ENCODE measurements at places on chromosomes 16 and 17.

DNA sequence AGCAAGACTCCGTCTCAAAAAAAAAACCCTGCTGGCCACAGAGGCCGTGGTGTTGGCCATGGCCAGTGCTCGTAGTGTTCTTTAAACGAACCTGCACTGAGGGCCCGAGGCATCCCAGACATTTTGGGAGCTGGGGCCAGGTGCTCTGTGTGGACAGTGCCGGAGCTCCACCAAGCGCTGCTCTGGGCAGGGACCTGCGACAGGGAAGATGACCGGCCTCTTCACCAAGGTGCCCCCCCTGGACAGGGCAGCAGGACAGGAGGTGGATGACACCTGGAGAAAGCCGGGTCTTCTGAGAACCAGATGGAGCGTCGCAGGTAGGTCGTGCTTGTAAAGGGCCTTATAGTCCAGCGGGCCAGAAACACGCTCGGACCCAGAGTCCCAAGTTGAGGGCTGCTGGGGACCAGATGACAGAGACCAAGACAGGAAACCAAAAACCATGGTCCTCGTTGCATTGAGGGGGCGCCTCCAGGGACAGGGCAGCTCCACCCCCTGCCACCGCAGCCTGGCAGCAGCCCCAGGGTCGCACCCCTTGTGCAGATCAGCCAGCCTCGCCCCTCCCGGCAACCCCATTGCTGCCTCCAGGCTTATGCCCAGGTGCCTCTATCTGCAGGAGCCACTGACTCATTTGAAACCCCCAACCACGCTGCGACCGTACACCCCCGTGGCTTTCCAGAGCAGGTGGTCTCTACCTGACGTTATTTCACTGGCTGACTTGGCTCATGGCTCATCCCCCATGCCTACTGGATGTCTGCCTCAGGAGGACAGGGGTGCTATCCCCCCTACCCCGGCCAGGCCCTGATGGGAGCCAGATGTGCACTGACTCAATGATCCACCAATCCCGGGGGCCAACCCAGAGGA is 4.2 kb upstream of the NTN3 start:
- no peak for DNase-seq

DNA sequence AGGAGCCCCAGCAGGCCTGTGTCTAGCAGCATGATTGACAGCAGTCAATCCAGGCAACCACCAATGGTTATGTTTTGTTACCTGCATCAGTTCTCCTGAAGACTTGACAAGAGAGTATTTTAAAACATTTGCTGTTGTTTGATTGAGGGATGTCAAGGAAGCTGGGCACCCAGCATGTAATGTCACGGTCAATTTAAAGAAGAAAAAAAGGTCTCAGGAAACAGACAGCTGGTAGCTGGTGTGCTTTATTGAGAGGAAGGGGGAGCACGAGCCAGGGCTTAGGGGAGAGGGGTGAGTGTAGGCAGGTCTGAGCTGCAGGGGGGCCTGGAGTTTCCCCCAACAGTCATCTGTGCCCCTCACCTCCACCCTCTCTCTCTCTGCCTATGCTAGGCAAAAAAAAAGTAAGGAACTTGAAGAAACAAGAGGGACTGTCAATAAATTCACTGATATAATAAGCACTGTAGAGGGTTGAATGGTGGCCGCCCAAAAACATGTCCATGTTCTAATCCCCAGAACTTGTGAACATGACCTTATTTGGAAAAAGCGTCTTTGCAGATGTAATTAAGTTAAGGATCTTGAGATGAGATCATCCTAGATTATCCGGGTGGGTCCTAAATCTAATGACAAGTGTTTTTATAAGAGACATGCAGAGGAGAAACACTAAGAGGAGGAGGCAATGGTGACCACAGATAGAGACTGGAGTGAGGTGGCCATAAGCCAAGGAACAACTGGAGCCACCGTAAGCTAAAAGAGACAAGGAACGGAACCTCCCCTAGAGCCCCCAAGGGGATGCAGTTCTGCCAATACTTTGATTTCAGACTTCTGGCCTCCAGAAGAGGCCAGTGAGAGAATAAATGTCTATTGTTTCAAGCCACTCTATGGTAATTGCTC is 14.5 kb downstream of the TSPOAP1 start:
- DNase-seq: no peak

DNA sequence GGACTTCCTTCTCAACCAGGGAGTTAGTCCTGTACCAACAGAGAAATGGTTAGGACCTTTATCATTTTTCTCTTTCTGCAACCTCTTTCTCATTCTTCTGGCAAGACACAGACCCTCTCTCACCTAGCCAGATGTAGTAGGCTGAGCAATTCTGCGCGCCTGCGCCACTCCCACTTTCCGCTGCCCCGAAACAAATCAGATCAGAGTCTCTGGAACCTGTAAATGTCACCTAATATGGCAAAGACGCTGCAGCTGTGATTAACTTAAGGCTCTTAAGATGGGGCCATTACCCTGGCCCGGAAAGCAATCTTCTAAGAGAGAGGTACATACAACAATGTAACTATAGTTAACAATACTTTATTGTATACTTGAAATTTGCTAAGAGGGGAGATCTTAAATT is 94.3 kb upstream of the ASIC2 start:
- no peak for DNase-seq

- DNase-seq: peak; percentile 51
Measured at GRCh38 chr17:63700528-63701455, 867 bp upstream of the LIMD2 start.

- no peak for DNase-seq
Measured at GRCh38 chr17:48738424-48738802, 9.9 kb upstream of the HOXB13 start.

GRCh38 chr17:76501827-76502307 is 644 bp upstream of the RHBDF2 start:
- no peak for DNase-seq

- no peak for DNase-seq
Measured at GRCh38 chr16:1781254-1781653, 1.1 kb downstream of the SPSB3 start.

GRCh38 chr16:56136256-56136655 is 55.0 kb upstream of the GNAO1 start:
- DNase-seq: no peak

- no peak for DNase-seq
Measured at GRCh38 chr16:17365211-17365541, 105.6 kb downstream of the XYLT1 start.

GRCh38 chr16:18933501-18933900 is 7.3 kb upstream of the SMG1 start:
- no peak for DNase-seq

GRCh38 chr17:61452301-61453290 is at the start of gene TBX4:
TSS of gene TBX4 (plus strand) at chr17:61452422. CDS start at chr17:61456491, 4,069 bp downstream.
- no peak for DNase-seq

DNA sequence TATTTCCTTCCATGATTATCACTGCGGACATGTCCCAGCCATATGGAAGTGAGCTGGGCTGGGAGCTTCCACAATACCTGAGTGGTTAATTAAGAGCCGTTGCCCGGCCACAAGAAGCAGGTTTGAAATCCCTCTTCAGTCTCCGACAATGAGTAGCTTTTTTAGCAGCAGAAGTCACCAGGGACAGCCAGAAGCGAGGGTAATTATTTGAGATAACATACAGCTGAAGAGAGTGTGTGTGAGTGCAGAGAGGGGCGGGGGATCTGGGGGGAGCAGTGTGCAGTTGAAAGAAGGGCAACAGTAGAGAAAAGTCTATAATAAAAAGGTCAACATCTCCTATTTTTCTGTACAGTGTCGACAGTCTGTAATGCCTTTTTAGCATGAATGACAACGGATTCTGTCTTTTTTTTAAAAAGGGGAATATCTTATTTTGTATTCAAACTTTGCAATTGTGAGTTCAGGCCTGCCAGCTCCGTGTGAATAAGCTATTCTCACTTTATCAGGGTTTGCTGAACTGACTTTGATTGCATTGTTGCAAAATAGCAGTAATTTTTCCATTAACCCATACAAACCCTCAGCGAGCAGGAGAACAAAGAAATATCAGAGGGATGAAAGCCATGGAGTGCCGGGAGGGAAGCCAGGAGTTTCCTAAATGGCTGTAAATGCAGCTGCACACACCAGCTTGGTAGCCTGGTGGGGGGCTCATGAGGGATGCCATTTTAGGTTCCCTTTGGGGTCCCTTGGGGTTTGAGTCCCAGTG is 220.3 kb upstream of the IRX3 start:
- no peak for DNase-seq

GRCh38 chr17:78332991-78333390 is 26.9 kb downstream of the SOCS3 start:
- DNase-seq: no peak

DNA sequence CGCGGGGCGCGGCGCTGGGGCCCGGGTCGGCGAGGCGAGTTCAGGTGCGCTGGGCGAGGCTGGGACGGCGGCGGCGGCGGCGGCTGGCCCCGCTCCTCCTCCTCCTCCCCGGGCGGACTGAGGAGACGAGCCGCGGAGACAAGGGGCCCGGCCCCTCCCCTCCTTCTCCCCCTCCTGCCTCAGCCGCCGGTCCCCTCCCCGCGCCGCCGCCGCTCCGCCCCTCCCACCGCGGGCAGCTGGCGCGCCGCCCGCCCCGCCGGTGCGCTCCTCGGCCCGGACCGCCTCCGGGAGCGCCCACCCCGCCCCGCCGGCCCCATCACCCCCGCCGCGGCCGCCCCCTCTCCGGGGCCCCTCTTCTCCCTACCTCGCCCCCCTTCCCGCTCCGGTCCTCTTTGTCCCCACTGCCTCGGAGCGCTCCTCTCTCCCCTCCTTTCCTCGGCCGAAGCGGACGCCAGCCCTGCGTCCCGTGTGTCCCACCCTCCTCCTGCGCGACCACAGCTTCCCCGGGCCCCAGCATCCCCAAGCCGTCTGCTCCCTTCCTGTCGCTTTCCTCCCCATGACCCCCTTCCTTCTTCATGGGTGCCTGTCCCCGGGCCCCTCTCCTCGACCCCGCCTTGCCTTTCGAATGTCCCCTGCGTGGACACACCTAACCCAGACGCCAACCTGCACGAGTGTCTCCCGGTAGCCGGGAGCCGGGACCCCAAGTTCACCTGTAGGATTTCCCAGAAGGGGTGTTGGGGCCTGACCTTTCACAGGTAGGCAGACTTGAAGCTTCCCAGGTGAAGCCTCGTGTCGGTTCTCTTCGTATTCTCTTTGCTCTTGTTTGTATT is at the start of gene TOX3:
Gene TOX3 (minus strand): TSS at position 140 of the 830 bp plus-strand sequence. CDS start 420 bp downstream, outside the sequence.
- DNase-seq: no peak

DNA sequence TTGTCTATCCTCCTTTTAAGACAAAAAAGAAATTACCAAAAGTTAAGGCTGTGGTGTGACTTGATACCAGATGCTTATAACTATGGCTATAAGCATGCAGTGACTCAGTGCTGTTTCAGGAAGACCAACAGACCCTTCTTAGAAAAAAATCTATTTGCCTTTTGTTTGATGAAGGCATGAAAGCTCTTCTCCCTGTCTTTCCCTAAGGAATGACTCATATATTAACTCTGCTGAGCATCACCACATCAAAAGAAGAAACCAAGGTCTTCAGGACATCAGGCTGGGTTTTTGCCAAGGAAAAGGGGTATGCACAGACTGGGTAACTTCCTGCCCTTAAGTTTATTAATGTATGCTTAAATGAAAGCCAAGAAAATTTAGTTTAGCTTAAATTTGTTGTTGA is 47.1 kb downstream of the VMP1 start:
- DNase-seq: no peak

GRCh38 chr16:7338826-7339225 is 6.2 kb downstream of the RBFOX1 start:
- no peak for DNase-seq

GRCh38 chr16:2842340-2843000 is 12.4 kb downstream of the ZG16B start:
- peak; percentile 91 for DNase-seq

GRCh38 chr16:89001117-89002027 is 24.4 kb upstream of the CBFA2T3 start:
- no peak for DNase-seq

- DNase-seq: no peak
Measured at GRCh38 chr17:624341-624860, 90.2 kb downstream of the VPS53 start.

GRCh38 chr16:48501516-48502377 is 108.2 kb downstream of the N4BP1 start:
- DNase-seq: no peak

DNA sequence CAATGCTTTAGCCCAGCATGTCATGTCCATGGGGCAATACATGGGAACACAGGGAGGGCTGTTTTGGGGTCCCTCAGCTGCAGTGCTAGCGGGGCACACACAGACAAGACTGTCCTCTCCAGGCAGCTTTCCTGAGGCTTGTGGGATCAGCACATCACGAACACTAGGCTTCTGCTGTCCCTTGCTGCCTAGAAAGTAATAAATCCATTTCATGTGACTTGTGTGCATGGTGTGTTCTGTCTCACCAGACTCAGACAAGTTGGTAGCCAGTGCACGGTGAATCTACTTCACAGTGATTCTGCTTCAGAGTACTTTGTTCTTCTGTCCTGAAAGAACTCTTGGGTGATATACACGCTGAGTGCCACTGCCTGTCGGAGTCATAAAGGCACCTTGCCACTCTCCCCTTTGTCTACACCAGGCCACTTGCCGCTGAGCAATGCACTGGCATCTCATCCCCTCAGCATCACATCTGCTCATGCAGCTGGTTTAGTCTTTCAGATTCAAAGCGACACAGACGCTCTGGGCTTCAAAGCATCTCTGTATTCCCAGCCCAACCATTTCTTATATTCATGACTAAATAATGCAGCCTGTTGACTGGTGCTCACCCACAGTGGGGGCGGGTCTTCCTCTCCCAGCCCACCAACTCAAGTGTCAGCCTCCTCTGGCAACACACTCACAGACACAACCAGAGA is 95.2 kb upstream of the COX10 start:
- DNase-seq: no peak

GRCh38 chr17:35432176-35433074 is at the start of gene SLFN12:
TSS of gene SLFN12 (minus strand) at chr17:35432500. CDS start at chr17:35423028, 9,472 bp downstream.
- peak; percentile 34 for DNase-seq

DNA sequence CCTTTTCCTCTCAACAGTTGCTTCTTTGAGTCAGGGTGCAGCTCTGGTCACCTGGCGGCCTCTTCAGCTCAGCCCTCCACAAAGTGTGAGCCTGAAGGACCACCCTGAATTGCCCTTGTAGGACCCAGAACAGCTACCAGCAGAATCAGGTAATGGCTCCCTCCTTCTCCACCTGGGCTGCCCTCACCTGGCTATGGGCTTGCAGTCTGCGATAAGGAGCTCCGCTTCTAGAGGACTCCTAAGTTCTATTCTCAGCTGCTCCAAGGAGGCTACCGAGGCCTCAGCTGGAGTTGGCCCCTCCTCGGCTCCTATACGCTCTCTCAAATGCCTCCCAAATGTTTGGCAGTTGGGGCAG is 13.4 kb downstream of the SMIM5 start:
- no peak for DNase-seq

GRCh38 chr17:65684631-65685030 is 123.2 kb upstream of the AXIN2 start:
- no peak for DNase-seq
